ENCODE measurements at places on chromosomes 3 and 15. TPM values are rescaled to one million over a fixed set of nuclear protein-coding genes. Genes with fewer than 3 reads are reported as not detected.
A peak's percentile ranks its signal among the peaks of the same experiment; 100 is the strongest.

The TRPC1 gene
- 5.9 TPM for total RNA-seq

The MYL3 gene
- not detected for total RNA-seq

The ZBBX gene
- not detected for total RNA-seq

The TYRO3 gene
- total RNA-seq: 10.6 TPM

The ALAS1 gene
- total RNA-seq: 29.7 TPM

- no peak for DNase-seq
Observed at GRCh38 chr3:38210141-38210757, 44.9 kb downstream of the OXSR1 start.

DNA sequence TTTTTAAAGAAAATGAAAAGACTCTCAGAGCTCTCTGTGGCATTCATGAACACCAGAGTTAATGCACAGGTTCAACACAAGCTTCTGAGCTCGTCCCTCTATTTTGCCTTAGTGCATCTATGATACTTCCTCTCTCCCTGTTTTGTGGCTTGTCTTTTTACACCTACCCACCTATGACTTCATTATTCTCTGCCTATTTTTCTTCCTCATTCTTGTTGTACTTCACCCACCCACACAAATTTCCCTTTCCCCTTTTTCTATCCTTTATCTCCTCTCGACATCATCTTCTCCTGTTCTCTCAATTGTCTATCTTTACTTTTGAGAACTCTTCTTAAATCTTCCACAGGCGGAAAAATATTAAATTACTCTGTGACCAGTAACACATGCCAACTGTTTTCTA lies 48.6 kb downstream of the OR5H15 start:
- no peak for DNase-seq

- DNase-seq: no peak
Observed at GRCh38 chr15:68081869-68082505, 27.9 kb downstream of the PIAS1 start.

DNA sequence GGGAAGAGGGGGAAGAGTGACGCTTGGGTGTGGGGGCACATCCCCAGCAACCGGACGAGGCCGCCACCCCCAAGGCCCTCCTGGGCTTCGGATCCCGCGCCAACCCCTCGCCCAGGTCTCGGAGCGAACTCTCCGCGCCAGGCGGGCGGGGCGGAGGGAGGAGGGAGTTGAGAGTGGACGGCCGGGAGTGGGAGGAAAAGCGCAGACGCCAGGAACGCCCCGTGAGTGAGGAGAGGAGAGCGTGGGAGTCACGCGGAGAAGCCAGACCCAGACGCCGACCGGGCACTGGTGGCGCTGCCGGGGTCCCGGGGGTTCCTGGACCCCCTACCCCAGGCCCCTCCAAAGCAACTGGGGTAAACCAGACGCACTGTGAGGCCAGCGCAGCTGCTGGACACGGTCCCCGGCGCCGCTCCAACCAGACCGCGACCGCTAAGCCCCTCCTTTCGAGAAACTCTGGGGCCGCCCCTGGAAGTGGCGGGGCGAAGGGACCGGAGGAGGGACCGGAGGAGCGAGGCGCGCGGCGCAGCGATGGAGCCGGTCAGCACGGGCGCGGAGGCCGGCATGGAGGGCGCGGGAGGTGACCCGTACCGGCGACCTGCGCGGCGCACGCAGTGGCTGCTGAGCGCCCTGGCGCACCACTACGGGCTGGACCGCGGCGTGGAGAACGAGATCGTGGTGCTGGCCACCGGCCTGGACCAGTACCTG lies at the start of gene EFCC1:
EFCC1 (plus strand) TSS at position 204 of the 705 bp plus-strand sequence; CDS start at position 529, 325 bp downstream.
- DNase-seq: no peak

GRCh38 chr3:43353923-43354670 lies 67.8 kb downstream of the SNRK start:
- no peak for DNase-seq

DNA sequence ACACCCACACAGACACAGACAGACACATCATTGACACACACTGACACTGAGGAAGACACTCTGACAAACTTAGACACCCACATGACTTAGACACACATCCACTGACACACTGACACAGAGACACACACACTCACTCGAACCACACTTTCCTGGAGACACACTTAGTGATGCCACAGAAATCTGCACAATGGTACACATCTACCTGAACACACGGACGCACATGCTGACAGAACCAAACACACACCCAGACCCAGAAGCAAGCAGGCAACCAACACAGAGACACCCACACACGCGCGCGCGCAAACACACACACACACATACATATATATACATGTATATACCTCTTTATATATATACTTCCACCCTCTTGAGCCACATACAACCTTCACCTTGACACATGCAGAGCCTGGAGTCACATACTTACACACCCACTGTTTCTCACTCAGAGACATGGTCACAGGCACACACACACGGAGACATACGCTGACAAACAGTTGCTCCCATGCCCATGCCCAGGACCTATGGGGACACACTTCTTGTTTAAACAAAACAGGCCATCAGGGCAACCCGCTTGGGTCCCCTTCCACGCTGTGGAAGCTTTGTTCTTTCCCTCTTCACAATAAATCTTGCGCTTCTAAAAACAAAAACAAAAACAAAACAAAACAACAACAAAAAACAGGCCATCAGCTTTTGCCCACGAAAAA lies 913 bp upstream of the SCN5A start:
- no peak for DNase-seq

DNA sequence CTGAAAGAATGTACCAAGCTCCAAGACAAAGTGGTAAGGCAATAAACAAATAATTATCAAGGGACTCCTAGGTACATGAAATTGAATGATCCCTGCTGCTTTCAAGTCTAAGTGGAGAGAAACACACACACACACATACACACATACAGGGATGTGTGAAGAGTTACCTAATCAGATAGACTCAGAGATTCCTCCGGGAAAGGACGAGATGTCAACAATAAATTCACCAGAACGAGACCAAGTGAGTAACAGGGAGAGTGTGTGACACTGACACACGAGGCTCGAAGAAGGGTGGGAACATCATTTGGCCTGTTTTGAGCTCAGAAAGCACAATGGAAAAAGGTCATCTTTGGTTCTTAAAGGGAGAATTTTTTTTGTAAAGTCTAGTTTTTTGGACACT lies 13.4 kb downstream of the LRIG1 start:
- peak; percentile 65 for DNase-seq

DNA sequence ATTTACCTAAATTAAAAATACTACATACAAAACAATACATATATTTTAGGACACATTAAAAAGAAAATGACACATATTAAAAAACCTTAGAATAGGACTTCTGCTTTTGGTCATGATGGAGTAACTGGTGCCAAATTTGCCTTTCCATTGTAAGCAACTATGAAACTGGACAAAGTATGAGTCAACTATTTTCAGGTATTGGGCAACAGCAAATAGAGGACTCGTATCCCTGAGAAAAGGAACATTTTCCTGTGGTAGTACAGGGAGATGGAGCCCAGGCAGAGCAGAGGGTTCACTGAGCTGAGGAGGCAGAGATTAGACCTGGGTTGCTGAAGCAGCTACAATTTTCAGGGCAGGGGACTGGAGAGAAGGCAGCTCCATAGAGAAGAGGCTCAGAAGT lies 14.7 kb downstream of the CCR1 start:
- DNase-seq: no peak

DNA sequence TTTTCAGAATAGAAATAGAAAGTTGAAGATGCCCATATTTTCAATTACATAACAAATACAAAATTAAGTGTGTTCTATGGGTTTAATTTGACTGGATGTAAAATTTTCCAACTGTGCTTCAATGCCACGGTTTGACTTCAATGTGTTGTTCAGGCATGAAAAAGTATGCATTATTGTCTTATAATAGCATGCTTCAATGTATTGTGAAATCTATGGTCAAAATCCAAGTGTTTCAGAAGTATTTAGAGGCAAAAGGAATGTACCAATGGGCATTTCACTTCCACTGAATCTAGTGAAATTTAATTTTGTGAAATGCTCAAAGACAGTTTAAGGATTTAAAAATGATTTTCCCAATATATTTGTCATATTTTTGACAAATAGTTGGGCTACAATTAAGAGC lies 16.0 kb downstream of the NEK10 start:
- peak; percentile 15 for DNase-seq

- no peak for DNase-seq
Observed at GRCh38 chr15:80554560-80554959, 140.6 kb upstream of the ABHD17C start.

Data from IMR-90 (cell line).